ENCODE measurements at places on chromosomes 2 and 18.

DNA sequence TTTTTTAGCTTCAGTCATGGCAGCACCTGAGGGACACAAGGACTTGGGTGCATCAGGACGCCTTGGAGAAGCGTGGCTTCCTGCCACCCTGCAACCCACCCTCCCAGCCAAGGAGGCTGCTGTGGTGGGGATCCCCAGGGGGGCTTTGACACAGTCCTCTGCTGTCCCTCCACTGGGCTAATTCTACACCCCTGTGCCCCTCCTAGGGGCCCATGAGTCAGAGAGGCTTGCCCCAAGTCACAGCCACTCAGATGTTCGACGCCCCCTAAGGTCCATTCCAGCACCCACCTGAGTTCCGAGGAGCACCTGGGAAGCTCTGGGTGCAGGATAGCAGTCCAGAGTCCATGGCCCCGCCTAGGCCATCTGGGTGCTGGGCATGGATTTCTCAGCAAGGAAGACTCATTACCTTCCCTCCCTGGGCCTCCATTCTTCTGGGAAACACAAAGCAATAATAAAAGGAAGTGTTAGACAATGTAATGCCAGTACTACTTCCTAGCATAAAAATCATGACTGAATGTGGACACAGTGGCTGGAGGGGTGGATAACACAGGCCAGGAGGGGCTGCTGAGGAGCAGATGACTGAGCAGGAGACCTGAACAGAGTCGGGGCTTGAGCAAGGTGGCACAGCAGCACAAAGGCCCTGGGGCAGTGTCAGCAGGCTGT is 3.7 kb downstream of the ALPG start:
- DNase-seq = no peak

- DNase-seq = no peak
Observed at GRCh38 chr2:181464966-181465365, 7.8 kb downstream of the ITGA4 start.

DNA sequence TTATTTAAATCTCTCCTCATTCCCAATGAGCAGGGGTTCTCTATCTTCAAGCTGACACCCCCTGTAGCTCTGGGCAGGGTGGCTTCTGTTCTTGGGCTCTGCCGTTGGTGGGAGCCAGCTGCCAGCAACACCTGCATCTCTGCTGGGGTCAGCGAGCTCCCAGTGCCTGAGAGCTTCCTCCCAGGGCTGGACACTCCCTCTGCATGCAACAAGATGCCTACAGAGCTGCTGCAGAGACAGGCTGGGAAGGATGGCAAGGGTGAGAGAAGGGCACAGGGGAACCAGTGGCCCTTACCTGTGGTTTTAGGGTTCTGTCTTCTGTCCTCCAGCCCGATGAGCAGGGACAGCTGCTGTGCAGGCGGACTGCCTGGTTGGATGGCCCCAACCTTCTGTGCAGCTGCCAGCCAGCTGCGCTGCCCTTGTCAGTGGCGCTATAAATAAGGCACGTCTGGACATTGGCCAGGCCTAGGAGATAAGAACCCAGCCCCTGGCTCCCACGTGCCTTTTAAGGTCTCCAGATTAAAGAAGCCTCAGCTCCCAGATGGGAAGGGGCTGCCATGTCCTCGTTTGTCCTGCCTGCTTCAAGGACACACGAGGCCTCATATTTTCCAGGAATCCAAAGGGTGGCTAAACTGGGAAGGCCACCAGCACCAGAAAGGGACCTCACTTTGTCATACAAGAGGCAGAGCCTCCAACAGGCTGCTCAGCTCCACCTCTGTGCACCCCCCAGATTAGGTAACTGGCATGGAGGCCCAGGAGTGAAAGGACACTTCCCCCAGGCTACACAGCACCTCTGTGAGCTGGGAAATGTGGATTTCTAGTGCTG is 39.5 kb upstream of the FHL2 start:
- DNase-seq = no peak

GRCh38 chr2:210363876-210364275 is 48.9 kb upstream of the MYL1 start:
- no peak for DNase-seq

DNA sequence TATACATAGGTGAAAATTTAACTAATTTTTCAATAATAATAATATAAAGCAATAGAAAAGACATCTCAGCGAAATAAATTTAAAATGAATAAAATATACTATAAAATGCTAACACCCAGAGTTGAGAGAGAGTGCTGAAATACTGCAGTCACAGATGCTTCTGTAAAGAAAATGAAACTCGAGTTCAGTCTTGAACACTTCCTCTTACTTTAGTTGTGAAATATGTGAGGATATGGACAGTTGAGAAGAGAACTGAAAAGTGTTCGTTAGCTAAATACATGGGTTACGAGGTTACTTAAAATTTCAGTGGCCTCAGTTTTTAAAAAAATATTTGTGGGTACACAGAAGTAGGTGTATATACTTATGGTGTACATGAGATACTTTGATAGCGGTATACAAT is 106.8 kb downstream of the DNAH7 start:
- DNase-seq = no peak
